ENCODE measurements at places on chromosomes 7 and 10.

DNA sequence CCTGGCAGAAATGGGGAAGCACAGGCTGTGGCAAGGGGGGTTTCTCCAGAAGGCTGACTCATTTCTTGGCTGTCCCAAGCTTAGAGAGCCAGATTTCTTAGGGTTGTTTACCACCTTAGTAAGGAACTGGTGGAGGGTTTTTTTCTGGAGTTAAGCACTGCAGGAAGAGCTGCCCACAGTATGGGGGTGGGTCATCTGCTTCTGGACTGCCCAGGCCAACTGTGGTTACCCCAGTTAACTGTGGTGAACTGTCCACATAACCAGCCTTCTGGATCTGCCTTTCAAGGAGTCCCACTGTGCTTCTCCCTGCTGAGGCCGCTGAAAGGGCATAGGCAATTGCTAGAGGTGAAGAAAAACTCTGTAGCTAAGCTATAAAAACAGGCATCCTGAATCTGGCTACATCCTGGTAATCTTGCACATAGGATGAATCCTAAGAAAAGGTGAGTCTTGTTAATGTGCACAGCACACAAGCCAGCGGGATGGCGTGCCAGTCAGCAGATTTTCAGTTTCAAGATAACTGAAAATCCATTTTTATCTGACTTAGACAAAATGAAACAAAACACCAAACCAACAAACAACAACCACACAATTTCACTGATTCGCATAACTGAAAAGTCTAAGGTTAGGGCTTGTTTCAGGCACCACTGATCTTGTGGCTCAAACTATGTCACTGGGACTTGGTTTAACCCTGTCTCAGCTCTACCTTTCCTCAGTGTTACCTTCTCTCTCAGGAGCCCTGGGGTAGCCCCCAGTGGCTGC lies 21.6 kb upstream of the TSPAN33 start:
- DNase-seq: no peak

GRCh38 chr7:38978491-38978890 lies 782 bp downstream of the POU6F2 start:
- DNase-seq: no peak

DNA sequence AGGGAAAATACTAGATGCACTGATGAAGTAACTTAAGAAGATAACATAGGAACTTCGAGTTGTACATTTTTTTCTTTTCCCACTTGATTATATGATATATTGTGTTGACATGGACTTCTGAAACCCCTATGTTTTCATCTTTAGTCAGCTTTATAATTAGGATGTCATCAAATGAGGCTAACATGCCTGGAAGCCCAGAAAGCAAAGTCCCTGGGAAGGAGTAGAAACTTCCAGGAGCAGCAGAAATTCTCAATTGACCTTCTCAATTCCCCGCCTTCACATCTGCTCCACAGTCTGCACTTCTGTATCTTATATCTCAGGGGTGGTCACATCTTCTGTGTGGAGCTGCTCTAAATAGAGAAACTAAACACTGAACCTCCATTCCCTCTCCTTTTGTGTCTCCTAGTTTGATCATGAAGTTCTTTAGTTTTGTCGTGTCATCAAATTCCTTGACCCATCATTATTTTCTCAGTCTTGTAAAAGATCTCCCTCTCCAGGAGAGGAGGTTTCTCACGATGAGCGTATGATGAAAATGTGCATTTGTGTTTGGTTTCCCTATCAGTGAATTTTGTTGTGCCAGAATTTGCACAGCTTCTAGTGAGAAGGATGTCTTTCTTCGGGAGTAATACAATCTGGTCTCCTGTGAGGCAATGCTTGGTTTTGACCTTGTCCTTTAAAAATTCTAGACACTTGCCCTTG lies 303.3 kb downstream of the SUGCT start:
- no peak for DNase-seq

DNA sequence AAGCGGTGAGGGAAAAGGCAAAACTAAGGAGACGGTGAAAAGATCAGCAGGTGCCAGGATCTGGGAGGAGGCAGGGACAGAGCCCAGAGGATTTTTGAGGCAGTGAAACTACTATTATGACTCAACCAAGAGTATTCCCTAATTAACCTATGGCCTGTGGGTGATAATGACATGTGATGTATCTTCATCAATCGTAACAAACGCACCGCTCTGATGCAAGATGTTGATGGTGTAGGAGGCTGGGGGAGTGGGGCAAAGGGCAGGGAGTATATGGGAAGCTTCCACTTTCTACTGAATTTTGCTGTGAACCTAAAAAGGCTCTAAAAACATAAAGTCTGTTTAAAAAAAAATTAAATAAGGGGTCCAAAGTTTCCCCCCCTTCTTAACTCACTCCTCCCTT lies 25.5 kb upstream of the EZH2 start:
- no peak for DNase-seq

- no peak for DNase-seq
Measured at GRCh38 chr10:49151025-49151445, 17.2 kb upstream of the FAM170B start.

GRCh38 chr10:54282012-54282411 lies 519.0 kb downstream of the PCDH15 start:
- no peak for DNase-seq

DNA sequence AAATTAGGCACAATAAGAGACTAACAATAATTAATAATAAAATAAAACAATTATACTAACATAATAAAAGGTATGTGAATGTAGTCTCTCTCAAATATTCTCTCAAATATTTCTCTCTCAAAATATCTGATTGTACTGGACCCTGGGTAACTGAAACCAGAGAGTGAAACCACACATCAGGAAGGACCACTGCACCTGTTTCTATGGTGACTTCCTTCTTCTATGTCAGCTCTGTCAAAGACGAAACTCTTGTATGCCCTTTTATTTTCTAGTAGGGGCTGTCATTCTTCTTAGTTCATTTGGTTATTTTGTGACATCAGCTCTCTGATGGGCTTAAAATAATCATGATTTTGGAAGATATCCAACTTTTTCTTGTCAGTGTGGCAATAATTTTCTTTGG lies 428.0 kb upstream of the TPK1 start:
- no peak for DNase-seq

DNA sequence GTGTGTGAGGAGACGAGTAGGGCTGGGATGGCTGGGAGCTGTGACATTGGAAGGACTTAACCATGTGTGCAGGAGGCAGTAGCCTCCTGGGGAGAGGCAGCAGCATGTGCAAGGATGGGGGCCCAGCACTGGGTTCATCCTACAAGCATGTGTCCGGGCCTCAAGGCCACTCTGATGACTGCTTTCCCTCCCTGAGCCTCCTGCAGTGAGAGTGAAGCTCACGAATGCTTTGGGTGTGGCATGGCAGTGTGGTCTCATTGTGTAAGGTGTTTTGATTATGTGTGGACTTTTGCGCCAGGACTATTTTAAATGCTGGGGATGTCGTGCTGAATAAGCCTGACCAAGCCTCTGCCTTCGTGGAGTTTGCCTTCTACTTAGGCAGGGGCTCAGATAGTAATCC lies 122.0 kb upstream of the INSYN2A start:
- no peak for DNase-seq

Measured in stimulated activated CD8-positive, alpha-beta memory T cell treated with anti-CD3 and anti-CD28 coated beads, Interleukin-15, amount 100 ng/mL, for 1 hour (primary cell).